ENCODE measurements at places on chromosomes 5 and 9.

DNA sequence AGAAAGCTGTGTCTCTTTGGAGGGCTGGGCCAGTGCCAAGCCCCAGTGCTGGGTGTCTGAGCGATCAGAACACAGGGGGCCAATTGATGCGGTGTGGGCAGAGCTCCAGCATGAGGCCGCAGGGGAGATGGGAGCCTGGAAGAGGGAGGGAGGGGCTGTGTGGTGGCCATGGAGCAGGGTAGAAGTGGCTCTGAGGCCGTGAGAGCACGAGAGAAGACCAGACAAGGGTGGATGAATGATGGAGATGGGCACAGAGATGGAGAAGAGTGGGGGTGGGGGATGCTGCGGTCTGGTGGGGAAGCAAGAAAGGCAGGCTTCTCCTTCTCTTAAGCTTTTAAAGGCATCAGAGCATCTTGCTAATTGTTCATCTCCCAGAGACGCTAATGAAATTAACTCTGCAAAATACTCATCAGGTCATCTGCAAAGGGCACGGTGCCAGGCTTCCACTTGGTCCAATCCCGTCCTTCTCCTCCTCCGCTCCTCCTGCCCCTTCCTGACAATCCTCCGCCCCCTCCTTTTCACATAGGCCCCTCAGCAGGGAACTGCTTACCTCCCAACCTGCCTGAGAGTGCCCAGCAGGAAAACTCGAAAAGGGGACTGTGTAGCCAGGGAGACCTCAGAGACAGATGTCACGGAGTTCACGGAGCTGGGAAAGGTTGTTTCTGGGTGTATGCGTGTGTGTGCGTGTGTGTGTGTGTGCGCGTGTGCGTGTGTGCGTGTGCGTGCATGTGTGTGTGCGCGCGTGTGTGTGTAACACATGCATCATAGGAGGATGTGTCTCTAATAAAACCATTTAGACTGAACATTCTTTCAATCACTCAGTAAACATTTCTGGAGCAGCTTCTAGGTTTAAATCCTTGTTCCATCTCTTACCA is 7.1 kb upstream of the UNC5A start:
- no peak for DNase-seq

- DNase-seq = no peak
Measured at GRCh38 chr5:133459474-133460160, 152.7 kb downstream of the FSTL4 start.

DNA sequence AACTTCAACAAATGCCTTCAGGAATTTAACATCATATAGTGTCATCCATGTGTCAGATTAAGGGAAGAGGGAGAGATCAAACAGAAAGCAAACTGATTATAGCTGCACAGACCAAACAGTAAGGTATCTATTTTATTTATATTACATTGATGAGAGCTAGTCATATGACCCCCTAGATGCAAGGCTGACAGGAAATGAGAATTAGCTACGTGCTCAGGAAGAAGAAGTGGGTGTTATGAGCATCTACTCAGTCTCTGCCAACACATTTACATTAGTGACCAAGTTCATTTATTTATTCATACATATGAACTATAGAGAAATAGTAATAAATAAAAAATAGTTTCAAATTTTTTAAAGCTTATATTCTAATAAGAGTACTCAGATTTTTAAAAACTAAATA is 787.3 kb downstream of the KCTD16 start:
- DNase-seq = no peak

DNA sequence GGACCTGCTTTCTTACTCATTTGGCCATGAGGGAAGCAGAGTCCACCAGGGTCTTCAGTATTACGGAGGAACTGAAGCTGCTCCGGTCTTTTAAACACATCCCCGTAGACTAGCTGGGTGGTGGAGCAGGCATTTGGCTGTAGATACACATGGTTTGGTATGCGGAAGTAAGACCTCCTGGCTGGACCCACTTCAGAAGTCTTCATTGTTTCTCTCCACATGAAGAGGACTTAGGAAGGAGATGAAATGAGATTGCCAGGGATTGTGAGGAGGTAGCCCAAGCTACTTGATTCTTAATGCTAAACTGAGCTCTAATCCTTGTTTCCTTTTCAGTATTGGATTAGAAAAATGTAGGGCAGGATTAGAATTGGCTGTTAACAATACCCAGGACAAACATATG is 32.9 kb downstream of the STXBP1 start:
- no peak for DNase-seq

- DNase-seq = no peak
Measured at GRCh38 chr5:104498281-104498680, 935.7 kb upstream of the NUDT12 start.

DNA sequence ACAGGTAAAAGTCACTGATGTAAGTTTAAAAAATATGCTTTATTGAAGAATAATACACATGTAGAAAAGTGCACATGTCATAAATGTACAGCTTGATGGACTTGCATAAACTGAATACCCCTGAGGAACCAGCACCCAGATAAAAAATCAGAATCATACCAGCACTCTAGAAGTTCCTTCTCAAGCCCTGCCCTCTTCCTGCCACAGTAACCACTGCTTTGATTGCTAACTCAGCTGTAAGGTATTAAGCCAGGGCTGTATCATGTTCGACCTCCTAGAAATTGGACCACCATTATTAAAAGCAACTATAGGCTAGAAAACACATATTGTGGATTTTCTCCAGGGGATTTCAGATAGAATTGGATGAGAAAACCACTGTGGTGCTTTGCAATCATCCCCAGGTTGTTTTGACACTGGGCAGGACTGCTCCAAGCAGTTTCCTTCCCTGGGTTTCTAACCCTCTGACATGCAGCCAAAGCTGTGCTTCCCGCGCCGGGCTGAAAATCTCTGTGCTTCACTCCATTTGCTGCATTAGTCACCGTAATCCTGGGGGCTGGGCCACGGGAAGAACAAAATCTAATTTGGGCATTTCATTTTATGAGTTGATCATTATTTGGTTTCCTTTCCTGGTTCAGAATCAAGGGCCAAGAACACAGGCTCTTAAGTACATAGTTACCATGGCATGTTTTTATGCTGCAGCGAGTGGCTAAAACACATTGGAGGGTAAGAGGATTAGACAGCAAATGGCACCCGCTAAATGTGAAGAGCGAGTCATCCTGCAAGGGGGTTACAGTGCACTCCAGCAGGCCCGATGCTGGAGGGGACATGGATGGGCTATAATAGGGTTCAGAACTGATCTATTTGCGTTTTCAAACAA is 139.4 kb upstream of the IL12B start:
- DNase-seq = no peak

DNA sequence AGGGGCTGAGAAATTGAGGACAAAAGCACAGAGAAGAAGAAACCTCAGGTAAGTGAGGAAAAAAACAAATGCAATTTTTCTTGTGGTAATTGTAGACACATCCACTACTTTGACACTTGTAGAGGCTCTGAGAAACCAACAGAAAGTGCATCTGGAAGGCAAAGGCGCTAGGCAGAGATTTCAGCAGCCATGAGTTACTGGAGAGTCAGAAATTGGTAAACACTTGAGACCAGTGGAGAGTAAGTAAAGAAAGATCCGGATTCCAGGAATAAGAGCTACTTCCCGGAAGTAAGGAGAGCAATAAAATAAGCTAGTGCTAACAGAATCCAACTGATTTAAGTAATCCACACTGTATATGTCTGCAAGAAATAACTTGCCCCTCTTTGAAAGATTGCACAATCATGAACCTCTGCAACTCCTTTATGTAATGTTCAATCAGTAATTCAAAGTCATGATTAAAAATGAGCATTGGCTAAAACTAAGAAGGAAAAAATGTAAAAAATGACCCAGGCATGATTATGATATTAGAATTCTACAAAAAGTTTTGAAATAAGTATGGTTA is 382.1 kb downstream of the CDH18 start:
- no peak for DNase-seq

GRCh38 chr5:154385236-154385512 is 60.6 kb upstream of the SAP30L start:
- DNase-seq = no peak

DNA sequence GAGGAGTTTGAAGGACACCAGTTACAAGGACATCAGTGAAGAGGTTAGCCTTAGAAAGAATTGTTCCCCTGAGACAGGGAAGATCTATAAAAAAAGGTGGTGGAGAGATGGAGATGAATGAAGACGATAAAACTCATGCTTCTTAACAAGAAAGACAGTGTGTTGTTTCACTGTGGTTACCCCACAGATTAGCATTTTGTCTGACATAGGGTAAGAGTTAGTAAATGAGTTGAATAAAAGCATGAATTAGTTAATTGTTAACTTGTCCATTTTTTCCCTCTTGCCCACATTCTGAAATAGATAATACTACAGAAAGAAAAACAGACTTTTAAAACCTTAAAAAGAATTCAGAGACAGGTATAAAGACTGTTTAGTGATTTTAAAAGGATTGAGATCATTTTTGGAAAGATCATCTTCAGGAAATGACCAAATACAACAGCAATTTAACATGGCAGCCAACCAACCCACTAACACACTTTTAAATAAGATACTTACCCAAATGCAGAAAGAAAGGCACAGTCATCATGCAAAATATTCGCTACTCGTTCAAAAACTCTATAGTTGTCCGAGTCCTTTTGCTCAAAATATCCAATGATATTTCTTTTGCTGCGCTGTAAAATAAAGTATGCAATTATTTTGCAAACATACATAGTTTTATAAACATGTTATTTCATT is 78.5 kb downstream of the ERP44 start:
- no peak for DNase-seq

DNA sequence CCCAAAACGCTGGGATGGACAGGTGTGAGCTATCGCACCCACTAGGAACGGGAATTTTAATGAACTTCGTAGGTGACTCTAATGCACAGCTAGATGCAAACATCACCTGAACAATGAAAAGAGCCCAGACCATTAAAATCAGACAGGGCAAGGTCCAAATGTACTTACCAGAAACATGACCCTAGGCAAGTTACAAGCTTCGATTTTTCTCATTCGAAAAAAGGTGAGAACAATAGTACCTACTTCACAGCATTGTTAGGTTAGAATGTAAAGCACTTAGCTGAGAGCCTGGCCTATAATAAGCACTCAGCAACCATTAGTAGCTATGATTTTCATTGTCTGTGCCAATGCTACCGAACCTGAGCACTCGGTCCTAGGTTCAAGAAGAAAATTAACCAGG is 5.8 kb upstream of the KLHL3 start:
- no peak for DNase-seq

DNA sequence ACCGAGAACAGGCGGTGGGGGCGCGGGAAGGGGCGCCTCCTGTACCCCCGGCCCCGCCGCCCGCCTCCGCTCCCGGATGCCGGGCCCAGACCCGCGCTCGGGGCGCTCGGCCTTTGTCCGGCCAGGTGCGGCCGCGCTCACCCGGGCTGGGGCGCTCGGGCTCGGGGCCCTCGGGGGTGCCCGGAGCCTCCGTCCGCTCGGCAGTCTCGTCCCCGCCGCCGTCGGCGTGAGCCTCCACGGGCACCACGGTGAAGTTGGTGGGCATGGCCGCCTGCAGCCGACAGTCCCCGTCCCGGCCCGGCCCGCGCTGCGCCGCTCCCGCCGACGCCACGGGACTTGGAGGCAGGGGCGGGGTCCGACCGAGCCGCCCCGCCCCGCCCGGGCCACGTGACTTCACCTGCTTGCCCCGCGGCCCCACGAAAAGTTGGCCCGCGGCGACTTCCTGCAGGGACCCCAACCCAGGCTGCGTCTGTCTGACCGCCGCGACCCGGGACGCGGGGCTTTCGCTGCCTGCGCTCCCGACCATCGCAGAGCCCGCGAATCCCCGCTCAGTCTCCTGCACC is at the start of gene SLC12A7:
Gene SLC12A7, minus strand, starts transcription at position 337 of the 563 bp plus-strand sequence. Its CDS starts 72 bp downstream, at position 265.
- no peak for DNase-seq

DNA sequence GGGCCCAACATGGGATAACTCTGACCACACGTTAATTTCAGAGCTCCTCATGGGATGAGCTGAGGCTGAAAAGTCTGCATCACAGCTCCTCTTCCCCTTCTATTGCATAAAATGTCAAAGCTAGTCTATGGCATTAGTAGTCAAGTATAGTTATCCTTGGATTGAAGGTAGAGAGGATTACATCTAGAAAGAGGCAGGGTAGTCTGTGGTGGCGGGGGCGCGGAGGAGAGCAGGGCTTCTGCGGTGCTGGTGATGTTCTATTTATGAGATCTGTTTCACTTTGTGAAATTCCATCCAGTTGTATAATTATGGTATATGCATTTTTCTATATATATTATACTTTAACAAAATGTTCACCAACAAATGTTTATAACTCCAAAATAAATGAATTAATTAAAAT is 329.5 kb upstream of the GRAMD2B start:
- DNase-seq = no peak

DNA sequence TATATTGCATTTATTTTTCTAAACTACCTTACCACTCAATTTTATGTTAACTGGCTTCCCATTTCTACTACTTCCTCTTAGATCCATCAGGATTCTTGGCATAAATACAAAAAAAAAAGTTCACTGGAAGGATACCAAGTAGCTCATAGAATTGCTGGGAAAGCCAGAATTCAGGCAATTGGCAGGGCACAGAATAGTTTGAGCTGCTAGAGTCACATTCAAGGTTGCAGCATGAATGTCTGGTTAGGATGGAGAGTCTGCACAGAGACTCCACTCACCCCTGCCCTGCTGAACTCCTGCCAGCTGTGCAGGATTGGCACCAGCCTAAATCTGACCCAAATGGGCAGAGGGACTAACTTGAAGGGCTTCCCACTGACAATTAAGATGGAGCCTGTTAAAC is 4.9 kb upstream of the AMACR start:
- DNase-seq = no peak

DNA sequence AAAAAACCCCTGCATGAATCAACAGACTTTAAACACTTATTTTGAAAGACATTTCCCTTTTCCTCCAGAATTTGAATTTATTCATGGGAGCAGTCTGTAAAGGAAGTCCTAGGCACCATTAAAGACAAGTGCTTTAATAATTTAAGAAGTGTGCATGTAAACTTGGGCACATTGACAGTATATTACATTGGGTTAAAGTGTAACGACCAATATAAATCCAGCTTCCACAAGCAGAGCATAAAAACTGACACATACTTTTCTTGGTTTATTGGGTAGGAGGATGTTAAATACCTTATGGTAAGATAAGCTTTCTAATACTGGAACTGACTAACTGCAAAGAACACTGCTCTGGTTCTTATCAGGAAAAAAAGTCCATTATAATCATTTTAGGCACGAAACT is 1.2 kb upstream of the ENTREP1 start:
- DNase-seq = no peak

DNA sequence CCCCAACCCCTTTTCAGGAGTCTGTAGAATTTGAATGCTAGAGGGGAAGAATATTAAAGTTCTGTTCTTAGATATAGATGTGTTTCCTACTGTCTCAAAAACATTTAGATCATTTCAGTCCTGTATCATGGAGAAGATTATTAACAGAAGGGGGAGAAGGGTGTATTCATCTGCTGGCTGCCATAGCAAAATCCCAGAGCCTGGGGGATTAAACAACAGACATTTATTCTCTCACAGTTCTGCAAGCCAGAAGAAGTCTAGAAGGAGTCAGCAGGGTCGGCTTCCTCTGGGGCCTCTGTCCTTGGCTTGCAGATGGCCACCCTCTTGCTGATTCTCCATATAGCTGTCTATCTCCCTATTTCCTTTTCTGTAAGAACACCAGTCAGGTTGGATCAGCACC is 150.1 kb upstream of the OTULINL start:
- no peak for DNase-seq

Measured in pulmonary artery endothelial cell (primary cell).